Cardiac septum (tissue), 1 donor: ENCODE measurements at places on chromosomes 13 and 19. TPM values are rescaled to one million over a fixed set of nuclear protein-coding genes. Genes with fewer than 3 reads are reported as not detected.

The EGLN2 gene
- total RNA-seq: 48.4 TPM

The SPATA13 gene
- total RNA-seq: 8.0 TPM

The REXO1 gene
- 16.7 TPM for total RNA-seq

The UBE2L5 gene
- total RNA-seq: not detected

The C19orf81 gene
- total RNA-seq: 2.1 TPM

- no peak for DNase-seq
Measured at GRCh38 chr13:94706101-94706842, 6.1 kb downstream of the SOX21 start.

DNA sequence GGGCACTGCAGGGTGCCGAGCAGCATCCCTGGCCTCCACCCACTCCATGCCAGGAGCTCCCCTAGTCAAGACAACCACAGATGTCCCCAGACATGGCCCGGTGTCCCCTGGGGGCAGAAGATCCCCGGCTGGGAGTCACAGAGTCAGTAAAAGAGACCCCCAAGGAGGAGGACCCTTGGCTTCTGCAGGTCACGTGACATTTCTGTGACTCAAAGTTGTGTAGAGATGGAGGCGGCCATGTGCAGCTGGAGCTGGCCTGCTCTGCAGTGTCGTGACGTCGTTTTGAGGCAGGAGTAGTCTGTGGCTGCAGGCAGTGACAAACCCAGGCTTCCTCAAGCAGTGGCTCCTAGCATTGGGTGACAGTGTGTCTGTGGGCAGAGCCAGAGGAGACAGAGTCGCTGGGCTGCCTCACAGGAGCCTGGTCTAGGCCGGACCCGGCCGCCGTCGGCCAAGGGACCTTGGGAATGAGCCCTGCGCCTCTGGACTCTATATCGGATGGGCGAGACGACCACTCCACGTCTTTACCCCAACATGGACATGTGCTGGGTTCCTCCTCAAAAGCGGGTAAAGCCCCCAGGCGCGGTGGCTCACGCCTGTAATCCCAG is 7.7 kb upstream of the DIRAS1 start:
- DNase-seq: no peak

GRCh38 chr13:74299721-74300120 is 165.5 kb upstream of the KLF12 start:
- DNase-seq: no peak

DNA sequence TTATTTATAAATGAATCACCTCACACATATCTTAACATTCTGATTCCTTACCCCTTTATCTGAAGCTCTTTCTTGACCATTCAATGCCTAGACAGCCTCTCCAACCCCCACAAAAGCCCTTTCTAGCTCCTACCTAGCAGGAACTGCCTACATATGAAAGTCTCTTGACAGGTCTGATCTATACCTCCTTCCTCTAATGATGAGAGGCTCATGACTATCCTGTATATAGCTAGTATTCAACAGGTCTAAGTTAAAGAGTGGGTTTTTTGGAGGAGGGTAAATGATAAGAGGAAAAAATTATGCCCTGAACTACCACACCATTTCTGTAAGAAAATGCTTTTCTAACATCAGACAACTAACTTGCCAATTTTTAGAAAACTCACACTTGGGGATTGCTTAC is 47.0 kb downstream of the RBM26 start:
- no peak for DNase-seq

GRCh38 chr13:62767473-62767872 is 1351.8 kb upstream of the PCDH20 start:
- no peak for DNase-seq
